Nucleus accumbens (tissue), 56 donors: ENCODE measurements at places on chromosomes 4 and X.

GRCh38 chrX:111262086-111262485, 8.2 kb downstream of the CAPN6 start:
- no peak for DNase-seq

- peak; percentile 70 for DNase-seq
Observed at GRCh38 chrX:150772150-150772970, 79.2 kb downstream of the MTMR1 start.

DNA sequence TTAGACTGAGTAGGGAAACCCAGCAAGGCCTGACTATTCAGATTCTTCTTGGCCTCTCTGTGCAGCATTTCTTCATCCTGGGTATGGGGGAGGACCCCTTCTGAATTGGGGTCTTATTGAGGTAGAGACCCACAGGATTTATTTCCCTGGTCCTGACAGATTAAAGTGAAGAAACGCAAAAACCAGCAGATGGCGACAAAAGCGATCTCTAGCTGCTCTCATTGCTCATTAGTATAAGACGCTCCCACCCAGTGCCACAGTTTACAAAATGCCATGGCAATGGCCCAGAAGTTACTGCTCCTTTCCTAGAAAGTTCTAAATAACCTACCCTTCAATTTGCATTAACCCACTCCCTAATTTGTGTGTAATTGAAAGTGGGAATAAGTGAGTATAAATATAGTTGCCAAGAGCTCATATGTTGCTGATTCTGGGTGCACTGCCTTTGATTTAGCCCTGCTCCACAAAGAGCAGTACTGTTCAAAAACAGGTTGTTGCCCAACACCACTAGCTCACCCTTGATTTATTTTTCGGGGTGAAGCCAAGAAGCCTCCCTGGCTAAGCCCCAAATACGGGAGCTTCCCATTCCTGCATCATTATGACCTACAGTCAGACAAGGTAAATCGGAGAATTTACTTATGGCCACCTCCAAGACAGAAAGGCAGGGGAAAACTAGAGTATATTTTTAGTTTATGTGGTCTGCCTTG, 3.7 kb upstream of the BEX4 start:
- peak; percentile 0 for DNase-seq

DNA sequence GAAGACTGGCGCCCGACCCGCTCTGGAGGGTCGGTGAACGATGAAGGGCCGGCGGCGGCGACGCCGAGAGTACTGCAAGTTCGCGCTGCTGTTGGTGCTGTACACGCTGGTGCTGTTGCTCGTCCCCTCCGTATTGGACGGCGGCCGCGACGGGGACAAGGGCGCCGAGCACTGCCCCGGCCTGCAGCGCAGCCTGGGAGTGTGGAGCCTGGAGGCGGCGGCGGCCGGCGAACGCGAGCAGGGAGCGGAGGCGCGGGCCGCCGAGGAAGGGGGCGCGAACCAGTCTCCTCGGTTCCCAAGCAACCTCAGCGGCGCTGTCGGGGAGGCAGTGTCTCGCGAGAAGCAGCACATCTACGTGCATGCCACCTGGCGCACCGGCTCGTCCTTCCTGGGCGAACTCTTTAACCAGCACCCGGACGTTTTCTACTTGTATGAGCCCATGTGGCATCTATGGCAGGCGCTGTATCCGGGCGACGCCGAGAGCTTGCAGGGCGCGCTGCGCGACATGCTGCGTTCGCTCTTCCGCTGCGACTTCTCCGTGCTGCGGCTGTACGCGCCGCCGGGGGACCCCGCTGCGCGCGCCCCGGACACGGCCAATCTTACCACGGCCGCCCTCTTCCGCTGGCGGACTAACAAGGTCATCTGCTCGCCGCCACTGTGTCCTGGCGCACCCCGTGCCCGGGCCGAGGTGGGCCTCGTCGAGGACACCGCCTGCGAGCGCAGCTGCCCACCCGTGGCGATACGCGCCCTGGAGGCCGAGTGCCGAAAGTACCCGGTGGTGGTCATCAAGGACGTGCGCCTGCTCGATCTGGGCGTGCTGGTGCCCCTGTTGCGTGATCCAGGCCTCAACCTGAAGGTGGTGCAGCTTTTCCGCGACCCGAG, 568 bp downstream of the CHST7 start:
- peak; percentile 1 for DNase-seq

- DNase-seq: no peak
Observed at GRCh38 chr4:111433441-111433840, 711.8 kb upstream of the FAM241A start.
